Effector memory CD8-positive, alpha-beta T cell (primary cell): ENCODE measurements at places on chromosomes 3 and 15.

DNA sequence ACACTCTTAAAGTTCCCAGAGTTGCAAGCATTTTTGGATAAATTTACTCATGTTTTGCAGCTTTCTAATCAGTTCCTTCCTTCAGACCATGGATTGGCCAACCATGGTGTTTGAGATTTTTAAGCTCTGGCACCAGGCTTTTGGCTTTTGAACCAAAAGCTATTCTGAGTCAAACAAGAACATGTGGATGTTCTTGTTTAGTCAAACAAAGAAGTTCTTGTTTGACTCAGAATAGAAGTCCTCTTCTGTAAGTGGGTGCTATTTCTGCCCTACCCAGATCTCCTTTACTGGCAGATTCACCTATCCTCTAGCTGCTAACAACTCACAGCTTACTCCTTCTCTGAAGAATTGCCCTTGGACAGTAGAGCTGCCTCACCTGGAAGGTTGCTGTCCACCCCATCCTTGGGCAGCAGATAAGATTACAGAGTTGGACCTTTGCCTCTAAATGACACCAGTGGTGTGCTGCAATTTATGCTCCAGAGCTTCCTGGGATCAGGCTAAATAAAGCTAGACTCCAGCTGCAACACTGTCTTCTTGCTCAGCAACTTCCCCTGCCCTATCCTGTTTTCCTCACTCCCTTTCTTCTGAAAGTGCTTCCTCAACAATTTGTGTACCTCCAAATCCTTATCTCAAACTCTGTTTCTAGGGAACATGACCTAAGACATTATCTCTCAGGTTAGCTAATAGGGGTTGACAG lies 65.6 kb downstream of the COL6A6 start:
- H3K4me1 ChIP-seq, result no peaks in the 10 kb centered on the region
- no peak overlapping the region for H3K27ac ChIP-seq
- no peak overlapping the region for H3K4me3 ChIP-seq
- no peaks in the 10 kb centered on the region for H3K36me3 ChIP-seq
- no peak for DNase-seq

DNA sequence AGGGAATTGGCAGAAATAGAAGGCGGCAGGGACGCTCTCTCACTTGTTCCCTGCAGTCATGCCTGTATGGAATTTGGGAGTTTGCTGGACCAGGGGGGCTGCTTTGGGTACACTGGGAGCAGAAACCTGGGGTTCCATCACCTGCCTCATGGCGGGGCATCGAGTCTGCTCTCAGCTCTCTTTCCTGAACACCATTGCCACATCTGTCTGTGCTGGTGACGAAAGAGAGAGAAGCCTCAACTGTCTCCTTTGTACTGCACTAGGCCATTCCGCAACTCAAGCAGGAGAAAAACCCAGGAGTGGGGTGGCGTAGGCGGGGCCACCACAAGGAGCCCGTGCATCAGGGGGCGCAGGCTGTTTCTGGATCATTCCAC lies 14.0 kb downstream of the TMEM158 start:
- H3K27me3 ChIP-seq, result peaks cover 72% of the 10 kb centered on the region
- H3K4me1 ChIP-seq, result peaks cover 5% of the 10 kb centered on the region
- H3K36me3 ChIP-seq, result no peaks in the 10 kb centered on the region
- no peak overlapping the region for H3K27ac ChIP-seq
- H3K4me3 ChIP-seq, result no peak overlapping the region

- H3K36me3 ChIP-seq, result no peaks in the 10 kb centered on the region
- H3K27ac ChIP-seq, result no peak overlapping the region
- H3K27me3 ChIP-seq, result peaks cover 78% of the 10 kb centered on the region
- no peak for DNase-seq
These were observed 699 bp downstream of the MEGF11 start for GRCh38 chr15:66252685-66253417.

DNA sequence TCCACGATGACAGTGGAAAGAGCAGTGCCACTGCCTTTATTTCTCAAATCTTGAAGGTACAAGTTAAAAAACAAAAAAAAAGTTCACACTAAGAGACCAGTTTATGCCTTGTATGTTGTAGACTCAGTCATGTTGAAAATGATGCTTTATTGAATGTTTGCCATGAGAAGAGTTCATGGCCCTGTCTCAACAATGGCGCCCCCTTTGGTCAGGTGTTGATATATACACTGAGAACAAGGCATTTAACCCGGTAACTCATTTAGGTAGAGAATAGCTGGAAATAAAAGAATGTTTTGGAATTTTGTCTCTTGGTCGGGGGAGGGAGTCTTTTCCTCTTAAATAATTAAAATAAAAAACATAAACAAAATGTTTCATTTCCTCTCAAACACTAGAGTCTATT lies 145.6 kb upstream of the SLC2A2 start:
- no peak overlapping the region for H3K27ac ChIP-seq
- H3K4me3 ChIP-seq, result no peak overlapping the region
- no peaks in the 10 kb centered on the region for H3K27me3 ChIP-seq
- DNase-seq, result no peak

GRCh38 chr15:41284427-41285177 lies 47.8 kb downstream of the OIP5 start:
- H3K27ac ChIP-seq, result peak overlapping the region; percentile 100
- DNase-seq, result no peak
- H3K4me3 ChIP-seq, result peak overlapping the region; percentile 94

DNA sequence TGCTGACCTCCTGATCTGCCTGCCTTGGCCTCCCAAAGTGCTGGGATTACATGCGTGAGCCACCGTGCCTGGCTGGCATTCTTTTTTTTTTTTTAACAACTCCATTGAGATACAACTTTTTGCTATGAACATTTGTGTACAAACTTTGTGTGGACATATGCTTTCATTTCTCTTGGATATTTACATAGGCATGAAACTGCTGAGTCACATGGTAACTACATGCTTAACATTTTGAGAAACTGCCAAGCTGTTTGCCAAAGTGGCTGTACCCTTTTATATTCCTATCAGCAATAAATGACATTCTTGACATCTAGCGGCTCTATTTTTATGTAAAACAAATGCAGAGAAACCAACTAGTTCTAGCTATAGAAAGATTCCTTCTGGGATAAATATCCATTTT lies 8.7 kb upstream of the YEATS2 start:
- H3K4me3 ChIP-seq, result no peak overlapping the region
- no peaks in the 10 kb centered on the region for H3K27me3 ChIP-seq
- no peaks in the 10 kb centered on the region for H3K36me3 ChIP-seq
- no peaks in the 10 kb centered on the region for H3K4me1 ChIP-seq

- H3K36me3 ChIP-seq, result peaks cover 58% of the 10 kb centered on the region
- peak overlapping the region; percentile 99 for H3K4me3 ChIP-seq
- H3K4me1 ChIP-seq, result peaks cover 18% of the 10 kb centered on the region
- peak overlapping the region; percentile 89 for H3K27ac ChIP-seq
- DNase-seq, result peak; percentile 32
These were observed 1.4 kb downstream of the HTD2 start for GRCh38 chr3:58307639-58308215.

DNA sequence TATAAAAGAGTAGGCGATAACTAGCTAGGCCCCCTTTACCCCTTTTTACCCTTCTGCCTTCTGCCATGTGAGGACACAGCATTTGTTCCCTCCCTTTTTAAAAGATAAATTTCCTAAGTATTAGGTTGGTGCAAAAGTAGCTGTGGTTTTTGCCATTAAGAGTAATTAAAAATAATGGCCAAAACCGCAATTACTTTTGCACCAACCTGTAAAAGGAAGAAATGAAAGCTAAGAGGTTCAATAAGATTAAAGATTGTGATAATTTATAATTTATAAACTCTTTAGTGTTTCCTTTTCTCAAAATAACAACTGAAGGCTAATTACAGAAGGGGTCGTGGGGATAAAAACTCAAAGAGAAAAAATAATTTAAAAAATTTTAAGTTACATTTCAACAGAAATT lies 283.5 kb upstream of the PDZRN3 start:
- no peaks in the 10 kb centered on the region for H3K4me1 ChIP-seq
- H3K27ac ChIP-seq, result no peak overlapping the region
- H3K36me3 ChIP-seq, result no peaks in the 10 kb centered on the region
- no peak overlapping the region for H3K4me3 ChIP-seq

GRCh38 chr3:50126287-50127211 lies 28.6 kb upstream of the SEMA3F start:
- H3K4me3 ChIP-seq, result no peak overlapping the region
- peak overlapping the region; percentile 29 for H3K27ac ChIP-seq
- no peak for DNase-seq
- H3K36me3 ChIP-seq, result peaks cover 33% of the 10 kb centered on the region
- no peaks in the 10 kb centered on the region for H3K27me3 ChIP-seq
- H3K4me1 ChIP-seq, result peaks cover 3% of the 10 kb centered on the region

GRCh38 chr3:182636646-182637045 lies 156.7 kb upstream of the ATP11B start:
- H3K4me1 ChIP-seq, result no peaks in the 10 kb centered on the region
- H3K27ac ChIP-seq, result no peak overlapping the region
- no peak for DNase-seq
- no peaks in the 10 kb centered on the region for H3K36me3 ChIP-seq
- peaks cover 12% of the 10 kb centered on the region for H3K27me3 ChIP-seq

DNA sequence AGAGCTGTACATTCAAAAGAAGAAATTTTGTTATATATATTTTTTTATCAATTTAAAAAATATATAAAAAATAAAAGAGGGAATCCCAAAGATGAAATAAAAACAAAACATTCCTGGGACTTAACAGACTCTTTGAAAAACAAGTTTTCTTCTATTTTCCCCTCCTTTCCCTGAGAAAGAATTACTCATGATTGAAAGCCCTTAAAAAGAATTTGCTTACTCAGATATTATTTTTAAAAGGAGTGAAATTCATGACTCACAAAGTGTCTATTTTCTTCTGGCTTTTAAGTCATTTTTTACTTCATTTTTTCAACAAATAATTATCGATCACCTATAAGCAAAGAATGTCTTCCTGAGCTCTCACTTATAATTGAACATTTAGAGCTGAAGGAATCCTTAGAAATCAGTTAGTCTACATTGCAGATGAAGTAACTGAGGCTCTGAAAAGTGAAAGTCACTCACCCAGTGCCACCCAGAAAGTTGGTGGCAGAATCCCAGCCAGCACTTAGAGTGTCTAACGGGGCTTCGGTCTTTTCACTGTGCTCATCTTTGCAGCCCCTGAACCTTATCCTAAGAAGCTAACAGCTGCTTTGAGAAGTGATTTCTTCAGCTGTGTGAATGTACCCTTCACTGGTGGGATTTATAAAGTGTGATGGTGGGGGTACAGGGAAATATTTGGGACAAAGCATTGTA lies 42.5 kb upstream of the NUDT16 start:
- H3K36me3 ChIP-seq, result no peaks in the 10 kb centered on the region
- no peaks in the 10 kb centered on the region for H3K4me1 ChIP-seq
- H3K4me3 ChIP-seq, result no peak overlapping the region
- no peak for DNase-seq
- H3K27me3 ChIP-seq, result peaks cover 6% of the 10 kb centered on the region

DNA sequence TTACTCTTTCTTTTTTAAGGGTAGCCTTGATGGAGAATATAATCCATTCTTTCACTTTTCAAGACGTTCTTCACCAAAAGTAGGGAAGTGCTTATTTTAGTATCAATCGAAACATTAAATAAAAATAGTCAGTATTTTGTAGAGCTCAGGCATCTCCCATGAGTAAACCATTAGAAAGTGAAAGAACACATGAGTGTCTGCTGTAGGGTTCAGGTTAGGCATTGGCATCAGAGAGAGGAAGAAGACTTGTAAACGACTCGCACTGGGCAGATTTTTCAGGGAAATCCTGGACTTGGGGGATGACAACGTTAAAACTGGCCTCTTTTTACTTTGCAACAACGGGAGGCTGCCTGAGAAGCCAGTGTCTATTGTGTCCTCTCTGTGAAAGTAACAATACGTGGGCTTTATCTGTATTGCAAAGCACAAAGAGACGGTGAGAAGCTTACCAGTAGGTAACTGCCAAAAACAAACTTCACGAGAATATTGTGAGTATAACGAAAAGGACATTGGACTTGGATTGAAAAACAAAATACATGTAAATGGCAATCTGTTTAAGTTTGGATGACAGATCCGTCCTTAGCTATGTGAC lies 451.7 kb downstream of the PYDC2 start:
- H3K4me3 ChIP-seq, result no peak overlapping the region
- no peak for DNase-seq
- no peaks in the 10 kb centered on the region for H3K27me3 ChIP-seq
- no peaks in the 10 kb centered on the region for H3K4me1 ChIP-seq
- no peak overlapping the region for H3K27ac ChIP-seq

- H3K4me1 ChIP-seq, result peaks cover 6% of the 10 kb centered on the region
- peaks cover 2% of the 10 kb centered on the region for H3K36me3 ChIP-seq
- no peak overlapping the region for H3K4me3 ChIP-seq
- DNase-seq, result no peak
- H3K27me3 ChIP-seq, result no peaks in the 10 kb centered on the region
- no peak overlapping the region for H3K27ac ChIP-seq
These were observed 245.7 kb downstream of the TIGIT start for GRCh38 chr3:114539525-114539924.

- peak overlapping the region; percentile 99 for H3K27ac ChIP-seq
- H3K4me1 ChIP-seq, result peaks cover 69% of the 10 kb centered on the region
- H3K27me3 ChIP-seq, result no peaks in the 10 kb centered on the region
- DNase-seq, result no peak
These were observed 2.3 kb downstream of the SETD5 start for GRCh38 chr3:9399746-9400145.

- H3K27ac ChIP-seq, result no peak overlapping the region
- peaks cover 6% of the 10 kb centered on the region for H3K27me3 ChIP-seq
These were observed 338.2 kb upstream of the SLCO3A1 start for GRCh38 chr15:91515188-91515754.

- peaks cover 19% of the 10 kb centered on the region for H3K27me3 ChIP-seq
- H3K36me3 ChIP-seq, result no peaks in the 10 kb centered on the region
- H3K27ac ChIP-seq, result no peak overlapping the region
- no peak for DNase-seq
These were observed 70.9 kb downstream of the IGSF11 start for GRCh38 chr3:118963711-118964110.

- no peaks in the 10 kb centered on the region for H3K4me1 ChIP-seq
- no peak for DNase-seq
- no peak overlapping the region for H3K4me3 ChIP-seq
- no peak overlapping the region for H3K27ac ChIP-seq
These were observed 381.4 kb downstream of the NTRK3 start for GRCh38 chr15:87874896-87875711.

GRCh38 chr15:38666865-38667510 lies 102.4 kb upstream of the RASGRP1 start:
- H3K27ac ChIP-seq, result peak overlapping the region; percentile 59
- H3K4me3 ChIP-seq, result peak overlapping the region; percentile 35
- H3K27me3 ChIP-seq, result no peaks in the 10 kb centered on the region
- DNase-seq, result no peak
- H3K4me1 ChIP-seq, result peaks cover 64% of the 10 kb centered on the region
- peaks cover 22% of the 10 kb centered on the region for H3K36me3 ChIP-seq

GRCh38 chr15:57395292-57395691 lies 19.0 kb downstream of the CGNL1 start:
- no peak overlapping the region for H3K27ac ChIP-seq
- no peak overlapping the region for H3K4me3 ChIP-seq
- no peak for DNase-seq

- no peak for DNase-seq
- H3K27me3 ChIP-seq, result peaks cover 41% of the 10 kb centered on the region
- peaks cover 1% of the 10 kb centered on the region for H3K4me1 ChIP-seq
- H3K27ac ChIP-seq, result no peak overlapping the region
- no peak overlapping the region for H3K4me3 ChIP-seq
- no peaks in the 10 kb centered on the region for H3K36me3 ChIP-seq
These were observed 4.7 kb downstream of the MYZAP start for GRCh38 chr15:57596301-57596855.
